Fibroblast of lung (primary cell): ENCODE measurements at places on chromosomes 5 and 9.
A peak's percentile ranks its signal among the peaks of the same experiment; 100 is the strongest.

GRCh38 chr5:135533334-135533733, 2.4 kb downstream of the NEUROG1 start:
- DNase-seq = no peak

- DNase-seq = peak; percentile 66
These were observed 52.6 kb upstream of the ARAP3 start for GRCh38 chr5:141734501-141735229.

- peak; percentile 91 for DNase-seq
These were observed 16.0 kb downstream of the SERINC5 start for GRCh38 chr5:80239680-80240367.

DNA sequence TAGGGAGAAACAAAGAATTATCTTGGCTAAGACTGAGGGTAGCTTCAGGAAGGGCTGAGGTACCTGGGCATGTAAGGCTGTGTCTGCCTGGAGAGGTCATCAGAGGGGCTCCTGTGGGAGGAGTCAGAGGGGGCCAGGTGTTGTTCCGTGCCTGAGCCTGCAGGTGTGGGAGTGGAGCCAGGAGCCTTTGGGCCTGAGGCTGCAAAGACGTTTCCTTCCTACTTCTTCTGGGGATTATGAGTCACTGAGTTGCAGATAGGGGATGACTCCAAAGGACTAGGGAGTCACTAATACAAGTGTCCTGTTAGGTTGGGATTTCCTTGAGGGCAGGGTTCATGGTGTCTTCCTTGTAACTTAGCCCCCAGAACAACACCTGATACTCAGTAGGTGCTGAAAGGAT, 391.1 kb downstream of the ARHGEF28 start:
- DNase-seq = no peak

- peak; percentile 54 for DNase-seq
These were observed 36.5 kb upstream of the CD180 start for GRCh38 chr5:67233075-67233474.

DNA sequence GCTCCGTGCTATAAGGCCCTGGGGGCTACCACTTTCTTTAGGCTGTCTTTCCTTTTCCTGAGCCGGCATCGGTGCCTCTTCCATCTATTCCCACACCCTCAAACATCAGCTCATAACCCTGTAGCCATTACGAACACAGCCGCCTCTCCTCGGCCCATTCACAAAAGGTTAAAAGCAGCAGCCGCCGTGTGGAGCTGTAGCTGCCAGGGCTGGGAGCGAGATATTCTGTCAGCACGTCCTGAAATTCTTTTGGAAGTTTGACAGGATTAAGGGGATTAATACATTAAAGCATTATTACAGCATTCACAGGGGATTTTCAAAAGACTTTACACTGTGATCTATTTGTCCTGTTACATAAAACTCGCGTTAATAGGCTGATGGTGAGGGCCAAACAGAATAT, 428.2 kb downstream of the CDK5RAP2 start:
- DNase-seq = no peak

GRCh38 chr9:18688581-18689565, 214.9 kb downstream of the ADAMTSL1 start:
- no peak for DNase-seq

- peak; percentile 59 for DNase-seq
These were observed 3.9 kb downstream of the CDKN2B start for GRCh38 chr9:22005021-22005701.

DNA sequence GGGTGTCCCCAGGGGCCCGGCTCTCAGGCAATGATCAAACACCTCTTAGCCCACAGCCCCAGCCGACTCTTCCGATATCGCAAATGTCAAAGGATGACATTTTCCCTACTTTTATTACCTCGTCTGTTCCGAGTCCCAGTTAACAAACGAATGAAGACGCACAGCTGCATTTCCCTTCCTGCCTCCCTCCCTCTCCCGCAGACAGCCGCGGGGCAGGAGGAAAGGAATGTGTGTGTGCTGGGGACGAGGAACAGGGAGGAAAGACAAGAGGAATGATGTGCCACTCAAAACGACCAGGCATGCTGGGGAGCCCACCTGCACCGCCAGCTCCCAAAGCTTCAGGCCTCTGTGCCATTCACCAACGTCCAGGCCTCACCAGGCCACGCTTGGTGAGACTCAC, 125.9 kb upstream of the SARDH start:
- DNase-seq = no peak

DNA sequence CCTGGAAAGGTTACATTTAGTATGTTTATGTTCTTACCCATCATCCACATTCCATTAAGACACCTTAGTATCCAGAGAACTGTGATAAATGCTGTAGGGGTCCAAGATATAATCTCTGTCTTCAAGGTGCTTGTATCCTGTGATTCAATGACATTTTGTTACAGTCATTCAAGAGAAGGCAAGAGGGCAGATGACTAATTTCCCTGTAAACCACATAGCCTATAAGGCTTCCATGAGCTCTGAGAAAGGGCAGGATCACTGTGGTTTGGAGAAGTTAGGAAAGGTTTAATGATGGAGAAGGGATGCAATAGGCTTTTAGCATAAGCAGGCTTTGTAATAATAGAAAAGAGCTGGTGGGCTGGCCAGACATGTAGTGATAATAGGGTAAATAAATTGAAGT, 40.0 kb downstream of the PAPPA start:
- DNase-seq = peak; percentile 71

GRCh38 chr5:124194282-124194681, 552.2 kb downstream of the ZNF608 start:
- DNase-seq = no peak
